ENCODE measurements at places on chromosomes 11 and 22. TPM values are rescaled to one million over a fixed set of nuclear protein-coding genes. Genes with fewer than 3 reads are reported as not detected.

GRCh38 chr11:130782361-130783222, 133.7 kb downstream of the SNX19 start:
- no peak for DNase-seq
- no peaks in the 10 kb centered on the region for H3K36me3 ChIP-seq
- H3K4me1 ChIP-seq: peaks cover 30% of the 10 kb centered on the region
- peak overlapping the region; percentile 6 for H3K4me3 ChIP-seq
- H3K27me3 ChIP-seq: no peaks in the 10 kb centered on the region

- H3K4me1 ChIP-seq: peaks cover 44% of the 10 kb centered on the region
- DNase-seq: no peak
- no peaks in the 10 kb centered on the region for H3K27me3 ChIP-seq
- peaks cover 4% of the 10 kb centered on the region for H3K36me3 ChIP-seq
- peak overlapping the region; percentile 57 for H3K27ac ChIP-seq
- no peak overlapping the region for H3K4me3 ChIP-seq
Measured at GRCh38 chr11:12074529-12075195, 35.7 kb upstream of the MICAL2 start.

DNA sequence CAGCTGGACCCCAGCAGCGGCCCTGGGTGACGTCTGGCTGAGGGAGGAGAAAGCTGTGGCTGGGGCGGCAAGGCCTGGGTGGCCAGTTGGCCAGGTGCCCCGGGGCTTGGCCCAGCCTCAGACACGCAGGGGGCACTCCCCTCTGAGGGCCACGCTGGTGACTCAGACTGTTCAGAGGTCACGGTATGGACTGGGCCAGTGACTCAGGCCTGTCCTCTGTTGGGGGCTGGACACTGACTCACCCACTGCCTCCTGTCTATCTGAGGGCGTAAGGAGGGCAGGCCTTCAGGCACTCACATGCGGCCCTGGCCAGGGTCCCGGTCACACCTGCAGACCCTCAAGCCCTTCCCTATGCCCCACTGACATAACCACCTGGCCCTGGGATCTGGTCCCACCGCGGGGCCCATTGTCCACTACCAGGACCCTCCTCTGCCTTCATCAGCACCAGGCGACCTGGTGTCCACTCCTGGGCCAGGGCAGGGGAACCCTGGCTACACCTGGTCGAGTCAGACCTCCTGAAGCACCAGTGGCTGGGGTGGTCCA, 3.7 kb upstream of the MUC5AC start:
- peaks cover 2% of the 10 kb centered on the region for H3K27me3 ChIP-seq
- DNase-seq: peak; percentile 69
- no peak overlapping the region for H3K4me3 ChIP-seq
- peaks cover 12% of the 10 kb centered on the region for H3K4me1 ChIP-seq
- H3K36me3 ChIP-seq: no peaks in the 10 kb centered on the region

Gene DDT
- 93.1 TPM for total RNA-seq

Gene HBB
- total RNA-seq: not detected

DNA sequence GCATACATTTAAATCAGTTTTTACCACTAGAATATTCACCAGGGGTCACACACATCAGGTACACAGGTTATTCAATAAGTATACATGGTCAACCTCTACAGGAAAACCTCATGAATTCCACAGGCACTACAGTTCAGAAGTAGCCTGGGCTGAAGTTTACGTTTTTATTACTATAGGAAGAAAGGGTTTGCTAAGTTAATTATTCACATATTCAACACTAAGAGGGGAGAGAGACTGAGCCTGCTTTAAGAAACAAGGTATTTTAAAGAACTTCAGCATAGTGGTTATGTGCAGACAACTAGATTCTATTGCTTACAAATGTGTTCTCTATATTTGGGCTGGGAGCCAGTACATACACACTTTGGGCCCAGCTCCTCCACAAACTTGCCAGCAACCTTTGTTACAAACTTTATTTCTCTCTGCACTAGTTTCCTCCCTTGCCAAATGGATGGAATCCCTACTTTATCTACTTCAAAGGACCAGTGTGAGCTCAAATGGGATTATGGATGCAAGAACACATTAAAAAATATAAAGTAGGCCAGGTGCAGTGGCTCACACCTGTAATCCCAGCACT, 31.9 kb downstream of the IL18BP start:
- H3K4me3 ChIP-seq: no peak overlapping the region
- H3K4me1 ChIP-seq: peaks cover 18% of the 10 kb centered on the region
- H3K27ac ChIP-seq: no peak overlapping the region
- no peaks in the 10 kb centered on the region for H3K27me3 ChIP-seq
- H3K36me3 ChIP-seq: peaks cover 15% of the 10 kb centered on the region

GRCh38 chr11:43234881-43235280, 76.9 kb upstream of the API5 start:
- H3K36me3 ChIP-seq: no peaks in the 10 kb centered on the region
- no peak overlapping the region for H3K27ac ChIP-seq
- H3K4me3 ChIP-seq: no peak overlapping the region
- H3K4me1 ChIP-seq: no peaks in the 10 kb centered on the region
- DNase-seq: no peak
- H3K27me3 ChIP-seq: no peaks in the 10 kb centered on the region

Gene PGA4
- total RNA-seq: not detected

Gene OR11H1
- total RNA-seq: not detected

Gene THY1
- 219 TPM for total RNA-seq

- no peaks in the 10 kb centered on the region for H3K36me3 ChIP-seq
- H3K27me3 ChIP-seq: peaks cover 18% of the 10 kb centered on the region
- no peak for DNase-seq
- no peaks in the 10 kb centered on the region for H3K4me1 ChIP-seq
- no peak overlapping the region for H3K4me3 ChIP-seq
- no peak overlapping the region for H3K27ac ChIP-seq
Measured at GRCh38 chr11:81869351-81870065, 864.2 kb downstream of the FAM181B start.

DNA sequence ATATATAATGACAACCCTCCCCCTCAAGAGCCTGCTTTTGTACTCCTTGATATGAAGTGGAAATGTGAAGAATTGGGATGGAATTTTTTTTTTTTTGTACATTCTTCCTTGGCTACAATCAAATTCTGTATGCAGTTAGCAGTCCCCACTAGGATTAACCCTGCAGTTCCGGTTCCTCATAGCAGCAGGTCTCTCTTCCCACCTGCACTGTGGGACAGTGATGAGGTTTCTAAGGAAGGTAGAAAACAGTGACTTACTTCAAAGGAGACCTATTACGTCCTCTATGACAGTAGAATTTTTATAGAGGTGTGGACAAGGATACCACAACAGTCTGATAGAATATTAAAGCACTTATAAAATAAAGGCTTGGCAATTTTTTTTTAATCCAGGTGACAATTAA, 46.3 kb upstream of the ALKBH3 start:
- H3K4me1 ChIP-seq: peaks cover 40% of the 10 kb centered on the region
- peaks cover 1% of the 10 kb centered on the region for H3K36me3 ChIP-seq
- H3K4me3 ChIP-seq: no peak overlapping the region
- peak overlapping the region; percentile 22 for H3K27ac ChIP-seq
- no peaks in the 10 kb centered on the region for H3K27me3 ChIP-seq

Gene OR51B5
- total RNA-seq: 0.20 TPM

DNA sequence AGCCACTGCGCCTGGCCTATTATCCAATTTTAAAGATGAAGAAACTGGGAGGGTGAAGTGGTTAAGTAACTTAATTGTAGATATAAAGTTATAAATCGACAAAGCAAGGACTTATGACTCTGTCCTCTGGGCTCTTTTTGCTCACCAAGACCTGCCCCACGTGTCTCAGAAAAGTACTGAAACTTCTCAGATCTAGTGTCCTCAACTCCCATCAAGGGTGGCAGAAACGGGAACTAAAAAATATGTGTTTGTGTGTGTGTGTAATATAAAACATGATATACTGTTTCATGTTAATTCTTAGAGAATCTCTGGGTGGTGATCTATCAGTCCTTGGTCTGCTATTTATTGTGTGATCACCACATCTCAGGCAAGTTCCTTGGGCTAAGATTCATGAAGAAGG, 104.9 kb downstream of the GAB2 start:
- DNase-seq: no peak
- peaks cover 34% of the 10 kb centered on the region for H3K4me1 ChIP-seq
- H3K36me3 ChIP-seq: no peaks in the 10 kb centered on the region
- H3K27ac ChIP-seq: no peak overlapping the region
- no peaks in the 10 kb centered on the region for H3K27me3 ChIP-seq

Gene OR5B21
- total RNA-seq: not detected

DNA sequence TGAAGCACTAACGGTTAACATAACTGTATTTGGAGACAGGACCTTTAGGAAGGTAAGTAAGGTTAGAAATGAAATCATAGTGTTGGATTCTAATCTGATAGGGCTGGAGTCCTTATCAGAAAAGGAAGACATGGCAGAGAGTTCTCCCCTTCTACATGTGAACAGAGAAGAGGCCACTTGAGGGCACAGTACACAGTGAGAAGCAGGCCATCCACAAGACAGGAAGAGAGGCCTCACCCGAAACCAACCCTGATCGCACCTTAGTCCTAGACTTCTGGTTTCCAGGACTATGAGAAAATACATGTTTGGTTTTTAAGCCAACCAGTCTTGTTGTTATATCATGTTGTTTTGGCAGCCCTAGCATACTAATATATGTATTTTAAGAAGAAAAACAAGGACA, 170.0 kb downstream of the LRRC4C start:
- H3K4me1 ChIP-seq: no peaks in the 10 kb centered on the region
- no peak overlapping the region for H3K27ac ChIP-seq
- H3K36me3 ChIP-seq: no peaks in the 10 kb centered on the region
- H3K27me3 ChIP-seq: no peaks in the 10 kb centered on the region
- H3K4me3 ChIP-seq: no peak overlapping the region

GRCh38 chr11:36306888-36307287, 10.8 kb downstream of the PRR5L start:
- peaks cover 32% of the 10 kb centered on the region for H3K4me1 ChIP-seq
- peak overlapping the region; percentile 19 for H3K27ac ChIP-seq
- no peaks in the 10 kb centered on the region for H3K36me3 ChIP-seq
- H3K4me3 ChIP-seq: no peak overlapping the region
- no peak for DNase-seq

DNA sequence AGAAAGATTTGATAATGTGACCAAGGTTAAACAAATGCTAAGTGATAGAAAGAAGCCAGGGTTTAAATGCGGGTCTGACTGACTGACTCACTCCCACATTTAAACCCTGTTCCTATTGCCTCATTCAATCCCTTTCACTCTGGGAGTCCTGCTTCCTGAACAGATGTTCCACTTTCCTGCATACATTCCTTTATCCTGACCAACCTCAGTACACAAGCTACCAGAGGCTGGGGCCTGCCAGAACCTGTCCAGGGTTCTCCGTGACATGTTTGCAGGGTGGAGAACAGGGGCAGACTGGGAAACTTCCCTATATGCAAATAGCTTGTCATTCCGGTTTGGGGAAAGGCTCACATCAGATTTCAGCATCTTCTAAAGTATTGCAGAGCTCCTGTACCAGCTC, 3.0 kb upstream of the ANKK1 start:
- H3K4me1 ChIP-seq: peaks cover 6% of the 10 kb centered on the region
- peaks cover 3% of the 10 kb centered on the region for H3K27me3 ChIP-seq
- H3K27ac ChIP-seq: no peak overlapping the region
- H3K36me3 ChIP-seq: no peaks in the 10 kb centered on the region
- H3K4me3 ChIP-seq: no peak overlapping the region

GRCh38 chr11:110565357-110566336, 135.9 kb downstream of the FDX1 start:
- no peaks in the 10 kb centered on the region for H3K4me1 ChIP-seq
- DNase-seq: no peak
- H3K36me3 ChIP-seq: no peaks in the 10 kb centered on the region
- no peak overlapping the region for H3K4me3 ChIP-seq
- H3K27ac ChIP-seq: no peak overlapping the region

- peaks cover 8% of the 10 kb centered on the region for H3K36me3 ChIP-seq
- peaks cover 65% of the 10 kb centered on the region for H3K4me1 ChIP-seq
- H3K27ac ChIP-seq: peak overlapping the region; percentile 91
Measured at GRCh38 chr11:65574811-65575567, 864 bp upstream of the EHBP1L1 start.

DNA sequence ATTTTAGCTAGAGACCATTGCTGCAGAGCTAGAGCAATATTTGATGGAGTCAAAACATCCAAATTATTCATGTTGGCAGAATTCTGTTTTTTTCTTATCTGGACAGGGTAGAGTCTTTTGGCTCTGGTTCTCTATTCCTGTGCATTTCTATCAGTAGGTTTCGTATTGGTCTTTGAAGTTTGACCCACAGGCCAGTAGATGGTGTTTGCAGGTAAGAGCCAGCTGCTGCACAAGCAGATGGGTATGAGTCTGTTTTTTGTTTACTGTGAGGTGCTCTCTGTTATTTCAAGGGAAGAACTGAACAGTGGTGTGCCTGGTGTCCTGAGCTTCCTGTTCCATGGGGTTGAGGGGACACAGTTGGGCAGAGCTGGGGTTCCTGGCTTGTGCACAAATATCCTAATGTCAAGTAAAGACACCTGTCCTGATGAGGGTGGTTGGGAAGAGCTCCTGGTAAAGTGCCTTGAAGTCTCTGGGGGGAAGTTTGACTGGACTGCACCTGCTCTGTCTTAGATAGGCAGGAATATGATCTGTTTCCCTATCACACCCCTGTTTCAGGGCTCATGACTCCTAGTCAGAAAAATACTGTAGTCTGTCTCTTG, 34.0 kb upstream of the SLC22A25 start:
- H3K27me3 ChIP-seq: peaks cover 17% of the 10 kb centered on the region
- no peak overlapping the region for H3K27ac ChIP-seq
- DNase-seq: no peak

Gene OR6T1
- total RNA-seq: not detected

Gene MYOD1
- not detected for total RNA-seq

DNA sequence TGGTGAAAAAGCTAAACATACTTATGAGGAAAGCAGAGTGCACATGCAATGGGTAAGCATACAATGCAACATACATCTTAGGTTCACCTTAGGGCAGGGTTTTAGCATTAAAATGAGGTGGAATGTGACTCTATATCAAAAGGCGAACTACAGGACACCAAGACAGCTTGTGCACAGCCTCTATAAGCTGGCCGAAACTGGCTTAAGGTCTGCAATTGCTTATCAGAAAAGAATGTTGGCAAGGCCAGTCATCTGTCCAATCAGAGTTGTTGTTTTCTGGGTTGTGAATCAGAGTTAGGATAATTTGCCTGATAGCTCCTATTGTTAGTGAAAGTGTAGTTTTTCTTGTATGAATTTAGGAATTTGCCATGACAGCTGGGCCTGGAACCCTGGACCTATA, 76.5 kb downstream of the LRRC4C start:
- H3K27me3 ChIP-seq: no peaks in the 10 kb centered on the region
- no peak for DNase-seq
- H3K4me1 ChIP-seq: no peaks in the 10 kb centered on the region
- H3K4me3 ChIP-seq: no peak overlapping the region

GRCh38 chr11:94766713-94767206, 1.4 kb upstream of the AMOTL1 start:
- H3K4me3 ChIP-seq: no peak overlapping the region
- H3K27ac ChIP-seq: no peak overlapping the region
- no peak for DNase-seq
- no peaks in the 10 kb centered on the region for H3K36me3 ChIP-seq
- peaks cover 30% of the 10 kb centered on the region for H3K4me1 ChIP-seq

Gene SLC25A45
- 11.7 TPM for total RNA-seq

Data from chondrocyte (in vitro differentiated cells).